D721Med (cell line): ENCODE measurements at places on chromosomes 2 and 18.

DNA sequence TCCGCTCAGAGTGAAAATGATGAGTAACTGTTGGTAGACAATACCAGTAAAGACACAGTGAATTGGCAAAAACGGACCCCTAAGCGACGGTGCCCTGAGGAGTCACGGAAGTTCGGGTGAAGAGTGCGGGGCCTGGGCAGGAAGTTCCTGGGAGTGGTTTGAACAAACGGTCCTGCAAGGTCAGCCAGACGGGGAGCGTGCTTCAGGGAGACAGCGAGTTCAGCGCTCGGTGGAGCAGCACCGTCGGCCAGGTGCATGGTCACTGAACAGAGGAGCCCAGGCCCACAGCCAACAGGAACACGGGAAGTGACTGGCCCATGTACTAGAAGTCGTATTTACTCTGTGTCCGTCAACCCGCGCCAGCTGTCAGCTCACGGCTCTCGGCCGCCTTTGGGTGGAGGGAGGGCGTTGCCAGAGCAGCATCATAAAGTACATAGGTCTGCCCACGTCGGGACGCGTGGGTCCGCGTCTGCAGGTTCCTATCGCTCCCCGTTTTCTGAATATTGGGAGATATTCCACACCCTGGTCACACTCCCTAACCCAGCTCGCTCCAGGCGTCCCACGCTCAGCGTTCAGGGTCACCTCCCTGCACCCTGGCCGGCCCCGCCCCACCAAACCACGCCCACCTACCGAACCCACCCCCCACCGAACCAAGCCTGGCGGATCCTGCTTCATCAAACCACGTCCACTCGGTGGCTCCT is 75.6 kb upstream of the UXS1 start:
- DNase-seq: no peak

GRCh38 chr2:97724073-97724410 is 10.7 kb downstream of the ZAP70 start:
- DNase-seq: no peak

- DNase-seq: no peak
Measured at GRCh38 chr2:85628658-85629057, 12.7 kb downstream of the USP39 start.

- no peak for DNase-seq
Measured at GRCh38 chr18:8513249-8513648, 96.0 kb upstream of the RAB12 start.

GRCh38 chr2:241393524-241394196 is 37.6 kb downstream of the FARP2 start:
- DNase-seq: no peak

- DNase-seq: no peak
Measured at GRCh38 chr2:219444566-219445091, 10.0 kb downstream of the SPEG start.

DNA sequence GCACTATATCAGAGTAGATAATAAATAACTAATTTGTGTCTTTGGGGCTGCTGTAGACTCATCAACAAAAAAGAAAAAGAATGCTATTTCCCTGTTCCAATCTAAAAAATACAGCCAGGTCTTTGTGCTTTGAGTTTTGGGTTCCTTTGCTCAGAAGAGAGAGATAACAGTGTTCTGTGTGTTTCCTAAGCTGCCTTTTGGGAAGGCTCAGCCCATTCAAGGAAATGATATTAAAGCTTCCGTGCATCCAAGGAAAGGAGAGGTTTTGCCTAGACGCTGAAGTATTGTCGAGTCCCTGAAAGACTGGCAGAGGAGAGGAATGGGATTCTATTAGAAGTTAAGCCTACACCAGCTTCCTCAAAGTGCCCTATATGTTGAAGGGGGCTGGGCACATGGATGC is 25.8 kb upstream of the LRP2 start:
- DNase-seq: no peak

DNA sequence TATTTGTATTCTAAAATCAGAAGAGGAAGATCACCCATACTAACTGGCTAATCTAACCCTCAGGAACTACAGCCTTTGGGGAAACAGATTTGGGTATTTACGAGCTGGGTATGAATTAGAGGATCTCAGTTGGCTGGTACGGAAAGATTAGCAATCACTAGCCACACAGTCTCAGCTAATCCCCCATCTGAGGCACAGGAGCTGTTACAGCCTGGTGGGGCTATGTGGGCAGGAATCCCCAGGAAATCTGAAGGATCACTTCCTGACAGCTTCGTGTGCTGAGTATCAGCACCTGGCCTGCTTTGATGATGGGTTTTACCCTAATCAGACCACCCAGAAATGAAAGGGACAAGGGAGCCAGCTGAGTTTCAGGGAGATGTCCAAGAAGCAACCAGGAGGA is 206.3 kb downstream of the AFF3 start:
- DNase-seq: no peak

DNA sequence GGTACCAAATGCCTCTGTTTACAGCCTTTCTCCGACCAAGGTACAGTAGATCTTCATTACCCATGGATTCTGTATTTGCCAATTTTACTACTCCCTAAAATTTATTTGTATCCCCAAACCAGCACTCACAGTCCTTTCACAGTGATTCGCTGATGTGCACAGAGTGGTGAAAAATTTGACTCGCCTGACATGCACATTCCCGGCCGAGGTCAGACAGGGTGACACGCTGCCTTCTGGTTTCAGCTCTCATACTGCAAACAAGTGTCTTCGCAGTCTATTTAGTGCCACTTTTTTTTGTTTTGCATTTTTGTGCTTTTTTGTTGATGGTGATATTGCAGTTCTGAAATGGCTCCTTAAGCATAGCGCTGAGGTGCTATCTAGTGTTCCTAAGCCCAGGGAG is 71.0 kb downstream of the MAPK4 start:
- DNase-seq: no peak
